RKO (cell line): ENCODE measurements at places on chromosomes 5 and 9.

DNA sequence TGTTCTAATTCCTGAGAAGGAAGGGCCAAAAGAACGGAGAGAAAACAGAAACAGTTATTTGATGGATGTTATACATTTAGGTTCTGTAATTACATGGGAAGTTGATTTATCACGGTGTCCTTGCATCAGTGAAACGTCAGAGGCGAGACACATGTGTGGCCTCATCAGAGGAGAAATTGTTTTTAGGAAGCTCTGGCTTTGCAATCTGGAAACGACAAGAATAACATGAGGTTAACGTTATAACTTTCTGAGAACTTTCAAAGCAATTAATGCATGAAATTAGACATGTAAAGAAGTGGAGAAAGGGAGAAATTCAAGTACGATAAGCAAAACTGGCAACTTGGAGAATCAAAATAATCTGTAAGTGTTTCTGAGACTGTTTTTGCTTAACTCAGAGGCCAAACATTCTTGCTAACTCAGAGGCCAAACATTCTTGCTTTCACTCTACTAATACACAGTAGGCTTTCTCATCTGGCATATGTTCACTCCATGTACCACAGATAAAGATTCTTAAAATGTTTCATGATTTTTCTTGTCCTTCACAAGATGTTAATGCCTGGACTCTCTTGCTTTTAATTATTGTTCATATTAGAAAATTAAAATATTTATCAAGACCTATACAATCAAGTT lies 933.0 kb downstream of the TLE4 start:
- no peak for DNase-seq

DNA sequence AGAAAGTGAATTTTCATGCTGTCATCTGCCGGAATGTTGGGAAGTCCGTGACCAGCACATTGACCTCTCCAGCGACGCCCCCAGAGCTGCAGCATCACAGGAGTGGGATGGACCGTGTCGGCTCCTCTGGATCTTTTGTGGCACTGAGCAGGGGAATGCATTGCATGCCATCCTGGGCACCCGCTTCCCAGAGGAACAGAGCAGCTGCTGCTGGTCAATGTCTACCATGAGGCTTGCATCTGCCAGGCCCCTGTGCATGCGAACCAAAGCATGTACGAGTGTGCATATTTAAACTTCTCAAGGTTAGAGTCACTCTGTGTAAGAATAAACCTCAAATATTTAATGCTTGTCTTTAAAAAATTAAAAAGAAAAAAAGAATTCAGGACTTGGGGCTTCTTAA lies 414.8 kb downstream of the GADD45G start:
- no peak for DNase-seq

- DNase-seq: no peak
Measured at GRCh38 chr5:158017469-158017868, 158.5 kb upstream of the CLINT1 start.

GRCh38 chr5:63085561-63085960 lies 506.9 kb downstream of the LRRC70 start:
- DNase-seq: no peak

DNA sequence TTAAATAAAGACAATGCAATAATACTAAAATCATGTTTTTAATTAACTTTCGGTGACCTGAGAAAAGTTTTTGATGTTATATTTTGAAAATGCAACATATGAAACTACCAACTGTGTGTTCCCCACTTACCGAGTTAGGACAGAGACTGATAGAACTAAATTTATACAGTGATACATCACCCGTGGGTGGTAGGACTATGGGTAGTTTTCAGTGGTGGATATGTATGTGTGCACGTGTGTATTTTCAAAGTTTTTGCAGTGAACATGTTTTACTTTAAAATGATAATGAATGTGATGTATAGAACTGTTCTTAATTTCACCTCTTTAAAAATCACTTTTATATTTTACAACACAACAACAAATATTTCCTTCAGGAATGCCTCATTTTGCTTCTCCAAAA lies 25.0 kb upstream of the ACO1 start:
- no peak for DNase-seq

DNA sequence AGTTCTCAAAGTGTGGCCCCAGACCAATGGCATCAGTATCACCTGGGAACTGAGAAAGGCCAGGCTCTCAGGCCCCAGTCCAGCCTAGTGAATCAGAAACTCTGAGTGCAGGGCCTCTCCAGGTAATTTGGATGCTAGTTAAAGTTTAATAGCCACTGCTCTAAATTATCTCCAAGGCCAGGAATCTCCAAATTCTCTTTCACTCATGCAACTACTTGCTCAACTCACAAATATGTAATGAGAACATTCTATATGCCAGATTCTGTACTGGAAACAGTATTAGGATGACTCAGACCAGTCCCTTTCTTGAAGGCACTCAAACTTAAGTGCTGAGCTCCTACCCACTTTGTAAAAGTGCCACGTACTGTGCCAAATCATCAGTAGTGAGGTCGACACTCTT lies 84.6 kb downstream of the PAPPA start:
- no peak for DNase-seq

GRCh38 chr9:15927161-15927560 lies 374.3 kb downstream of the CCDC171 start:
- no peak for DNase-seq

DNA sequence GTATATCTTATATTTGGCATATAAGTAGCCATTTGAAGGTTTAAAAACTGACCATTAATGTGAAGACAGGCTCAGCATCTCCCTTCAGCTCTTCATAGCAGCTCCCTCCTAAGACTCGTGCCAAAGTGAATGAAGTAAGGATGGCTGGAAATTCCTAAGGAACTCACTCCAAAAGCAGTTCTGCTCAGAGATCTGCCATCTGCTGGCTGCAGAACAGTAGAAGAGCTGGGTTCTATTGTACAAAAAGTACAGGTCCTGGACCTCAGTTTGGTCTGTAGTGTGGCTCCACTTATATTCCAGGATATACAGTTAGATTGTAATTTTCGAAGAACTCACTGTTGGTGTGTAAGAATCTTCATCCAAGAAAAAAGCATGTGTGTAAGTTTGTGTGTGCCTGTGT lies 104.9 kb upstream of the RUSC2 start:
- DNase-seq: peak; percentile 20

DNA sequence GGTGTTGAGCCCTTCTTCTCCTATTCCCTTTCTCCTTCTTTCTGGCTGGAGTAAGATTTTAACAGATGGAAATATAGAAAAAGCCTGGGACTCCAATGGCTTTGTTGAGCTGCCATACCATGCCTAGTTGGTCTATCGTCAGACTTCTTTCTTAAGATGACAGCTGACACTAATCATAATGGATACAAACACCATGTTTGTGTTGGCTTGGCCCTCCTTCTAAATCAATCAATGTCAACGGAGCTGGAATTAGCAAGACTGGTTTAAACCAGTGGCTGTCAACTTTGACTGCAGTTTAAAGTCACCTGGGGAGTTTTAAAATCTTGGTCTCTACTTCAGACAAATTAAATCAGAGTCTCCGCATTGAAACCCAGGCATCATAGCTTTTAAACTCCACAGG lies 264.5 kb upstream of the PRR16 start:
- DNase-seq: no peak

DNA sequence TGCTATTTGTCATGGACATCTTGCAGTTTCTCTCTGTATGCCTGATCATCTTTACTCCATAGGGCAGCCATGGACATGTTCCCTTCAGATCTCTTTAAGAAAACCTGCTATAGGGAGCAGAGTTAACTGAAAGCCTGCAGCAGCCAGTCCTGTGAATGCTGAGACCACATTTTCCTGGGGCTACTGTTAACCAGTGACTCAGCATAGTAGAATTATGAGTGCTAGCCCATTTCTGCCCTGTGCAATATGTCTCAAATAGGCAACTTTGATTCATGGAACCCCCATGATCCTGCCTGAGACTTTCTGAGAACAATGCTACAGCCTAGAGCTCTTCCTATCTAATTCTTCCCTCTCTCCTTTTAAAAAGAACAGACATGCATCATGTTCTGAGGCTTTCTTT lies 624.2 kb downstream of the CHSY3 start:
- DNase-seq: peak; percentile 18

DNA sequence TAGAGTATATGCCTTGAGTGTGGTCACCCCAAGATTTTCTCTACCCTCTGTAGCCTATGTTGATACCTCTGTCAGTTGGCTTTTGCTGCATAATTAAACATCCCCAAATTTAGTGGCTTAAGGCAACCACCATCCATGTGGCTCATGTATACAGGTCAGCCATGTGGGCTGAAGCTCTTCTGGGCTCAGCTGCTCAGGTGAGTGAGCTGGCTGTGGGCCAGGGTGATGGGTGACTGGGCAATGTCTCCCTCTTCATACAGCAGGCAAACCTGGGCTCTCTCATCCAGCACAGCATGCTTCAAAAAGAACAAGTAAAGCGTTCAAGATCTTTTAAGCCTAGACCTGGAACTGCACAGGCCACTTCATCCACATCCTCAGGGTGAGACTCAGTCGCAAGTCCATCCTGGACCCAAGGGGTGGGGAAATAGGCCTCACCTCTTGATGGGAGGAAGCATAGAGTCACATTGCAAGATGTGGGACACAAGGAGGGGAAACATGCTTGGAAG lies 188.2 kb upstream of the TAS2R1 start:
- no peak for DNase-seq

GRCh38 chr5:137367951-137368350 lies 131.2 kb downstream of the SPOCK1 start:
- DNase-seq: no peak

- DNase-seq: no peak
Measured at GRCh38 chr9:109986521-109986991, 206.6 kb downstream of the PALM2AKAP2 start.

GRCh38 chr5:139951296-139951924 lies 91.7 kb downstream of the NRG2 start:
- no peak for DNase-seq

DNA sequence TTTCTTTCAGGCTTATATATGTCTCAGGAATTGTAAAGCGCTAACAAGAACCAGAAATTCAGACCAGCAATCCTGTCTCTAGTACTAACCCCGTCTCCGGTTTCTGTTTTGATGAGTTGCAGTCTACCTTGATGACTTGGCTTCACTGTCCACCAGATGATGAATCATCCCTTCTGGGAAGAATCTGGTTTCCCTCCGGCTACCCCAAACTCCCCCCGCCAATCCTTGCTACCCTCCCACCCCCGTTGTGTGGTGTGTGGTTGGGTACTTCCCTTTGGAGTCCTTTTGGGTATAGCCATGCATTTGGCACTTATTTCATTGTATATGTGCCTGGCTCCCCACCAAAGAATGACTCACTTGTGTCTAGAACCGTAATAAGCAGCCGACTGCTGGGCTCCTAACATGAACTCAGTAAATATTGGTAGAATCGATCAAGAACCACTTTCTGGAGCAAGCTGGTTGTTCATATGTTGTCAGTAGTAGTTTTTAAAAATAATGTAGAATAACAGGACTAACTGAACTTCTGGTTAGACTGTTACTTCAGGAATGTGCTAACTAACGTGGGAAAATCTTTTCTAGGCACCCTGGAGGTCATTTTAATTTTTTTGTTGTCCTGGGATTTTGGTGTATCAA lies 8.3 kb upstream of the TGFBI start:
- DNase-seq: peak; percentile 42

GRCh38 chr5:67793418-67793817 lies 422.1 kb upstream of the PIK3R1 start:
- DNase-seq: no peak
